ENCODE measurements at places on chromosomes 16 and 17.

GRCh38 chr16:11534262-11534661 is 52.5 kb downstream of the LITAF start:
- no peak for DNase-seq

GRCh38 chr17:61409301-61410112 is 9.9 kb downstream of the TBX2 start:
- DNase-seq: no peak

- DNase-seq: no peak
Observed at GRCh38 chr16:27551036-27551435, 1.1 kb downstream of the KATNIP start.

DNA sequence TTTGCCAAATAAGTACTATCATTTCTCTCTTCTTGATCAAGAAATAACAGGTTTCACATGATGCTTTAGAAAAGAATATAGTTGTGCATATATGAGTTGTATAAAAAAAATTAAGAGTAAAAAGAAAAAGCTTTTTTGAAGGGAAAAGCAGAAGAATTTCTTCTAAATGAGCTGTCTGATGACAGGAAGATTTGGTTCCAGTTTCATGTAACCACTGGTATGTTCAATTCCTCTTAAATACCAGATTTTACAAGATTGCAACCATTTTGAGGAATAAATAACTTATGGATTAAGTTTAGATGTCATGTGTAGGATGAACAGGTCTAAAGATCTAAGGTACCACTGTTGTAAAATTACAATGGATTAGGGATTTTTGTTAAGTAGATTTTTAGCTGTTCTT is 45.0 kb downstream of the VMP1 start:
- DNase-seq: no peak

DNA sequence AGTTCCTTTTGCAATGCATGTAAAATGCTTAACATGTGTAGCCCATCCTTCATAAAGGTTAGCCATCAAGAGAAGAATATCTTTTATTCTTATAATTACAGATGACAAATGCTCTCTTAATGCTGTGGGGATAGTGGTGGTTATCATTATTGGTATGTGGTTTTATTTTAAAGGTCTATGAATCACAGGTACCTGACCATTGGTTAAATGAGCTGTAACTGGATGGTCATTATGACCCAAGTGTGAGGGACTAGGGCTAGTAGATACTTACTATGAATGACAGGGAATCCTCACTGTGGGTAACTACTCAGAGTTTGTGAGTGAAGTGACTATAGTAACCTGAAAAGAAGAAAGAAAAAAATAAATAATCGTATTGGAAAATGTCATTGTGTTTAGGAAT is 78.8 kb downstream of the CDRT15 start:
- no peak for DNase-seq

DNA sequence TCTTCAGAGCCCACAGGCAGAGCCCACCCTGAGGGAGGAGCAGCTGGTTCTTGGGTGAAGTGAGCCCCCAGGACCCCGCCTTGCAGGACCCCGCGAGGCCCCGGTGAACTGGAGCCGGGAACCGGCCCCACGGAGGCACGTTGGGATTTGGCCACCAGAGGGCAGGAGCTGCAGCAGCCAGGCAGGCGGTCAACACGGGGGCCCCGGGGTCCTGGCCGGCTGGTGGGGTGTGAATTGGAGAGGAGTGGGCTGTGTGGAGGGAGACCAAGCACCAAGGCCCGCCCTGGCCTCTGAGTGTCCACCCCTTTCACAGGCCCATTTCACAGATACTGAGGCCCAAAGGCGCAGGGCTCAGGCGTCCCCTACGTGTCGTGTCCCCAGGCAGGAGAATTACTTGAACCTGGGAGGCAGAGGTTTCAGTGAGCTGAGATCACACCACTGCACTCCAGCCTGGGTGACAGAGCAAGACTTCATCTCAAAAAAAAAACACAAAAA is 2.2 kb downstream of the DPEP1 start:
- DNase-seq: no peak

GRCh38 chr16:47284999-47285398 is 141.3 kb upstream of the NETO2 start:
- no peak for DNase-seq

DNA sequence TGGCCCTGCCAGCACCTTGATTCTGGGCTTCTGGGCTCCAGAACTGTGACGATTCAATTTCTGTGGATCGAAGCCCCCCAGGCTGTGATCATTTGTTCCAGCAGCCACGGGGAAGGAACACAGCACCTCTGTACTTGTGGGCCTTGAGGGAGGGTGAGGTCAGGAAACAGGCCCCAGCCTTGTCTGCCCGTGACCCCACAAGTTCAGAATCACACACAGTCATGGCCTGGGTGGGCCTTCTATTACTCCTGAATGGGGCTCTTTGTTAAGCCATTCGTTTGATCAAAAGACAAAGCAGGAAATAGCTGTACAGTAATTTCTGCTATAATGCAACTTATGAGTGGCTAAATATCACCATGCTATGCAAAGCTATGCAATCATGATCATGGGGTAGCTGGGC is 10.1 kb downstream of the ST6GALNAC2 start:
- no peak for DNase-seq

DNA sequence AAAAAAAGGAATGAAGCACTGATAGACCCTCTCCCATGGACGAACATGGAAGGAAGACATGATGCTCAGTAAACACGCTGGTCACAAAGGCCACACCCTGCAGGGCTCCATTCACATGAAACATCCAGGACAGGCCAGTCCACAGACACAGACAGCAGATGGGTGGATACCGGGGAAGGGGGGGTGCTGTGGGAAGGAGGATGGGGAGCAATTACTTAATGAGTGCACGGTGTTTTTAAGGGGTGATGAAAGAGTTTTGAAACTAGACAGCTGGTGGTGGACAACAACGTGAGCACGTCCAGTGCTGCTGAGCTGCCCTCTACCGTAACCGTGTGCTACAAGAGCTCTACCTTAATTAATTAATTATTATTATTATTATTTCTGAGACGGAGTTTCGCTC is 6.0 kb upstream of the SLC16A3 start:
- DNase-seq: no peak

All from left renal cortex interstitium (tissue), 4 donors.